ENCODE measurements at places on chromosomes 16 and 17.

- no peak for DNase-seq
Observed at GRCh38 chr17:83194186-83194561, 114.8 kb downstream of the METRNL start.

- DNase-seq, result no peak
Observed at GRCh38 chr16:2825049-2825742, 4.9 kb upstream of the ZG16B start.

GRCh38 chr16:78549366-78549765, 449.9 kb downstream of the WWOX start:
- DNase-seq, result no peak

DNA sequence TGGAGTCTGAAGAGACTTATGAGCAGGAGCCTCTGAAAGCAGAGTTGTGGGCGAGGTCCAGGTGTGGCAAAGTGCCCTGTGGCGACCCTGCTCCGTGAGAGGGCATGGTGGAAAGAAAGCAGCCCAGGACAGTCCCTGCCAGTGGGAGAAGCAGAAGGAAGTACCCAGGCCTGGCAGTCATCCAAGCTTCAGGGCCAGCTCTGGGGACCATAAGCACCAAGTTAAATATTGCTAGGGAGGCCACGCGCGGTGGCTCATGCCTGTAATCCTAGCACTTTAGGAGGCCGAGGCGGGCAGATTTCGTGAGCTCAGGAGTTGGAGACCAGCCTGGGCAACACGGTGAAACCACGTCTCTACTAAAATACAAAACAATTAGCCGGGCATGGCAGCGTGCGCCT, 4.9 kb upstream of the ASGR1 start:
- no peak for DNase-seq

DNA sequence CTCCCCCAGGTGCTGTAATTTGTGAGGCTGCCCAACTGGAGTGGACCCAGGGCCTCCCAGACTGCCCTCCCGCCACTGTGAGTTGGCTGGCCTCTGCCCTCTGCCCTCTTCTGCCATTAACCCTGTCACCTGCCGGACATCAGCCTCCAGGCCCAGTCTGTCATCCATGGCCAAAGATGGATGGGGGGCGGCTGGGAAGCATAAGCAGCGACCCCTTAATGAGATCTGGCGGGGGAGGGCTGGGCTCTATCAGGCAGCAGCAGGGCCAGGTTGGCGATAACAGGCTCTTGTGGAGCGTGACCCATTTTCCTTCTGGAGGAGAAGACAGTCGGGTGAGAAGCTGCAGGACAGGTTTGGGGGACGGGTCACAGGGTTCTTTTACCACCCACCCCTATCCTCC, 25.3 kb downstream of the CDK5RAP3 start:
- no peak for DNase-seq

DNA sequence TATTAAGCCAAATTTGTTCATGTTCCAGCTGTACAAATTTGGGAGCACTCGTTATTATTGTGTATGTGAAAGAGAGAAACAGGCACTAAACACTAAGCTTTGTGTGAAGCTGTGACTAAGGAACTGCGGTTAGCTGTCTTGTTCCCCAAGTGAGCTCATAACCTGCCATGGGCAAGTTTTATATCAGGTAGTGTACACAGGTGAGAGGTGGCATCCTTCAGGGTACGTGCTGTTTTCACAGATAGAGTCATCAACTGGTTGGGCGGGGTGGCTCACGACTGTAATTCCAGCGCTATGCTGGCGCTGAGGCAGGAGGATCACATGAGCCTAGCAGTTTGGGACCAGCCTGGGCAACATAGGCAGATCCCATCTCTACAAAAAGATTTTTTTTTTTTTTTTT, 2.8 kb downstream of the DNAJA3 start:
- no peak for DNase-seq

GRCh38 chr16:9817586-9817985, 364.6 kb downstream of the GRIN2A start:
- no peak for DNase-seq

DNA sequence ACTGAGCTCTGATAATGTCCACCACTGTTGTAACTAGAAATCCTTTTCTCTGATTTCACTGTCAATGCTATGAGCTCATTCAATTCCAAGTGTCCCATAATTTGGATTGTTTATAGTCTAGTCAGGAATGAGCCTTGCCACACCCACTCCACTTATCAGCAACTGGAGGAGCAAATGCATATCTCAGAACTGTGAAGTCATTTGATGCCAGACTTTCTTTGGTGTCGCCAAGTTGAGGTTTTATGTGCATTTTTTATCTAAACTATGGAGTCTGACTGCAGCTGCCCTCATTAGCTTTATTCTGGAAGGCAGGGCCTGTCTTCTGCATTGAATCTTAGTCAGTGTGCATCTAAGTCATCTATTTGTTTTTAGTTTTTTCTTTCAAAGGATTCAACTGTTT, 361.3 kb downstream of the PMP22 start:
- DNase-seq, result no peak

DNA sequence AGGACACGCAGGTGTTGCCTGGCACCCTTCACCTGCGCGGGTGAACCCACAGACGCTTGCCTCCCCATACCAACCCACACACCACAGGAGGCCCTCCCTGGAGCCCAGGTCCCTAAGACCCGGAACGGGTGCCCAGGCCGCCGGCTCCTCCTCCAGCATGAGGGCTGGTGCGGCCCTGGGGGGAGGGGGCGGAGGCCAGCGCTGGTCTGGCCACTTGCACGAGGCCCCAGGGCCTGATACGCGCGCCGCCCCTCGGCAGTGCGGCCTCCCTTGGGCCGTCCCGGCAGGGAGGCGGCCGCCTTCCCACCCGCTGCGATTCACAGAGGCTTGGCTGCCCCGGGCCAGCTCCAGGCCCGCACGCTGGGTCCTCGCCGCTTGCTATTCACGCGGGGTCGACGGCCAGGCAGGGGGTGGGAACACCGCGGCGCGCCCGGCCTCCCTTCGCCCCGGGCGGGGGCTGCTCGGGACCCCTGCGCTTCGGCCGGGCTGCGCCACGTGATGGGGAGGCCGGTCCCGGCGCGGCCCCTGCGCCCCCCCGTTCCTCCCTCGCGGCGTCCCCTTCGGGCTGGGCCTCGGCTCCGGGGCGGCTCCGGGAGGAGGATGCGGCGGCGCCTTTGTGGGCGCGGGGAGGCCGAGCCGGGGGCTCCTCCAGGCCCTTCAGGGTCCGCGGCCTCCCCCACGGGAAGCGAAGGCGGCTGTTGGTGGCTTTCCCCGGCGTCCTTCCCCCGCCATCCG, 685 bp downstream of the FASN start:
- DNase-seq, result no peak

DNA sequence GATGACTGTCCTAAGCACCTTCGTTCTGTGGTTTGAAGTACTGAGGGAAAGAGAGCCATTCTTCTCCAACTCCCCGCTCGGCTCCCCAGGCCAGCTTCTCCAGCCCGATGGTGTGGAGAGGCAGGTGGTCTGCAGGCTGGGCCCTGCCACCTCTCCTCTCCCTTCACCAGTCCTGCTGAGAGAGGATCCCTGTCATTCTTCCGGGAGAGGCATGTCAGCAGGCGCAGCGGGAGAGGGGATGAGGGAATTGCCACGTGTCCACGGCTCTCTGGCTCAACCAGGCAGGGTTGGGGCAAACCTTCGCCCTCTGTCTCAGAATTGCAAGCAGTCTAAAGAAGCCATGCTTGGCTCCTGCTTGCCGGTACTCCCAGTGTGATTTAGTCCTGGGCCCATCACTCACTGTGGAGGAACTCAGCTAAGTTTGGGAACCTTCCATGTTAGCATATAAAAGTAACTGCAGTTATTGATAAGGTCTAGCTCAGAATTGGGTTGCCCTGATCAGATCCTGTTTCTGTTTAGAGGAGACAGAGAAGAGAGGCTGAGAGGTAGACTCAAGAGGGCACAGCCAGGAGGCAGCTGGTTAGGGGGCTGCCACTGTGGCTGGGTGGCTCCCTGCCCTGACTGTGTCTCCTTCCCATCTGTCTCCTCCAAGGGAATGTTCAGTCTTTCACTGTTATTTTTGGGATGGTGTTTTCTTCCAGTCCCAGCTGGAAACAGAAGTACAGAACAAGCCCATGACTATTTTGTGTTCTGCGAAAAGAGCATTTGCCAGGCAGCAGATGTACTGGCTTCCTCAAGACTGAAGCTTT, 17.4 kb downstream of the HS3ST3B1 start:
- no peak for DNase-seq

DNA sequence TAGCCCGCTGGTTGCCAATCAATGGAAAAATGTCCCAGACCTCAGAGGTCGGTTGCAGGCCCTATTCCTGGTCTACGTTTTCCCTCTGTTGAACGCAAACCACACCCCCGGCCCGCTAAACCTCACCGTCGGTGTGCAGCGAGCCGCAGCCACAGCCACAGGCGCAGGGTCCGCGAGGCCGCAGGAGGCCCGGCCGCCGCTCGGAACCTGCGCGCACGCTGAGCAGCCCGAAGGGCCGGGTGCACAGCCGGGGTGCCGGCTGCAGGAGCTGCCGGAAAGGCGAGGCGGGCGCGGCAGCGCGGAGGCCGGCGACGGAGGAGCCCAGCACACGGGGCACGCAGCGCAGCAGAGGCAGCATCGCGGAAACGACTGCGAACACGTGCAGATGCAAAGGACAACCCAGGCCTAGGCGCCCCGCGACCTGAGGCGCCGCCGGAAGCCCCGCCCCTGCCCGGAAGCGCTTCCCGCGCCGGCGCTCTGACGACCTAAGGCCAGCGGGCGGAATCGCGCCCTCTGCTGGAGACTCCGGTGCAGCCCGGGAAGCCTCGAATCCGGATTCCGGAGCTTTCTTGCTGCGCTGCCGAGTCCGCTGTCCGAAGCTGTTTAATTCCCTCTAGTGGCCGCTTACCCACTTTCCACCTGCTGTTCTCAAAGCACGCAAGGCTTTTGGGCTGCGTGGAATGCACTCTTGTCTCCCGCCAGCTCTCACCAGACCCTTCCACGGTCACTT, at the start of gene C1QBP:
Gene C1QBP, minus strand, starts transcription at position 440 of the 730 bp plus-strand sequence. Its CDS starts 82 bp downstream, at position 358.
- DNase-seq, result peak; percentile 79

DNA sequence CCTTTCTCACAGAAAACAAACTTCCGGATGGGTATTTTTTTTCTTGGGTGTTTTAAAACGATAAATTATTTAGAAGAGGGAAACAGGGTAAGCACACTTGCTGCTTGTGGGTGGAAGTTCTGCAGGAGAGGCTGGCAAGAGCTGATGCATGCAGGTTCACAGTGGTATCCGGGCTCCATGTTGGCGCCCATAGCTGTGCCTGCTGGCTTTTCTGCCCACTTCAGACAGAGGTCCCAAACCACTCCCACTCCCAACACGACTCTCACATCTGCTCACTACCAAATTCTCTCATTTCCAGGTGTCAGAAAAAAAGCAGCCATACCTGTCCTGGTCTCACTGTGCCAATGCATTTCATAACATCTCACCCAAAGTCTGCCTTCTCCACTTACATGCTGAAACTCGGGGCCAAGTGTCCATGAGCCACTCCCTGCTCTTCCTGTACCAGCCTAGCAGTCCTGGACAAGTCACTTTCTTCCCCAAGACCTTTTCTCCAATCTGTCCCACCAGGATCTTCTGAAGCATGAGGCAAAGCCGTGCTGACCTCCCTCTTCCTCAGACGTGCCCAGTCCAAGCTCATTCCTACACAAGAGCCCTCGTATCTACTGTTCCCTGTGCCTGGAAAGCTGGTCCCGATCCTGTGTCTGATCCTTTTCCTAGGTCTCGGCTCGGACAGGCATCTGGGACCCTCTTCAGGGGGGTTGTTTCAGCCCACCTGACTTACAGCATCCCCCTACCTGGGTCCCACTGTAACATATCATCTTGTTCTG, 1.5 kb downstream of the CD300LF start:
- no peak for DNase-seq

GRCh38 chr16:81720973-81721906, 57.9 kb upstream of the PLCG2 start:
- no peak for DNase-seq

GRCh38 chr16:81593481-81593880, 148.9 kb downstream of the CMIP start:
- no peak for DNase-seq

DNA sequence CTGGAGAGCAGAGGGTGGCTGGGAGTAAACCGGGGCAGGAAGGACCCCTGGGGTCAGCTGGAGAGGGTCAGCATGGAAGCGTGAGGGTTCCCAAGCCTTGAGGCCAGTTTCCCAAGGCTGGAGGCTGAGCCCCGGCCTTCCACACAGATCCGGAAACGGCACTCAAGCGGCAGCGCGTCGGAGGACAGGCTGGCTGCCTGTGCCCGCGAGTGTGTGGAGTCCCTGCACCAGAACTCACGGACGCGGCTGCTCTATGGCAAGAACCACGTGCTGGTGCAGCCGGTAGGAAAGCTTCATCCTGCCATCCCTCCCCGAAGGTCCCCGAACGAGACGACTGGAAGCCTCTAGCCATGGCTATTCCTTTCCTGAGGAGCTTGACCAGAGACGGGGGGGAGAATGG, 26.0 kb downstream of the SGSM2 start:
- DNase-seq, result no peak

- no peak for DNase-seq
Observed at GRCh38 chr17:35607239-35607847, 20.2 kb downstream of the AP2B1 start.

DNA sequence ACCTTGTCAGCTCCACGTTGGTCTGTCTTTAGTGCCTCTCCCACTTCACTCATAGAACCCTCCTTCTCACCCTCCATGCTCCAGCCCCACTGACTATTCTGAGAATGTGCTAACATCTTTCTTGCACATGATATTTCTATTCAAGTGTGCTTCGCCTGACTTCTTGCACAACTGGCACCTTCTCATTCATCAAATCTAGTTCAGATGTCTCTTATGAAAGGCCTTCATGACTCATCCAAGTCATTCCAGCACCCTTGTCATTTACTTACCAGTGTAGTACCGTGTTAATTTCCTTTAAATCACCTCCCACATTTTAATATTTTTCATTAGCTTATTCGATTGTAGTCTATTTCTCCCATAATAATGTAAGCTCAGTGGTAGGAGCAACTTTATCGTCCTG, 197.8 kb upstream of the PIRT start:
- DNase-seq, result no peak

GRCh38 chr17:69096541-69096940, 35.8 kb upstream of the ABCA9 start:
- no peak for DNase-seq

All from NCI-H1048 (cell line).